Jurkat, Clone E6-1 (cell line): ENCODE measurements at places on chromosomes 11 and 22.

GRCh38 chr22:36017651-36018091 is 11.0 kb downstream of the RBFOX2 start:
- peak; percentile 51 for DNase-seq

- DNase-seq, result no peak
Observed at GRCh38 chr22:46509416-46510089, 27.9 kb downstream of the CELSR1 start.

DNA sequence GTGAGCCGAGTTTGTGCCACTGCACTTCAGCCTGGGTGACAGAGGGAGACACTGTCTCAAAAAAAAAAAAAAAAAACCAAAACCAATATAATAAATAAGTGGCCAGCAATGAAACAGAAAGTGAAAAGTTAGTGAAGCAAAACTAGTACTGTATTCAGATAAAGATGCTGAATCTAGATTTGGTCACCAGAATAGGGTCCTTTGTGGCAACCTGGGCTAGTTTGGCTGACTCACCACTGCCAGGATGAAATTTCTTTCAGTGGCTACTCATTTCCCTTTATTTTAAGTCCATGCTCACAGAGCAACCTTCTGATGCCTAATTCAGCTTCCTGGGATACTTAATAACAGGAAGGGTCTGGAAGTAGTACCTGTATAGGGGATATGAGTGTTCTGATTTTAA is 26.0 kb downstream of the LIMK2 start:
- no peak for DNase-seq

DNA sequence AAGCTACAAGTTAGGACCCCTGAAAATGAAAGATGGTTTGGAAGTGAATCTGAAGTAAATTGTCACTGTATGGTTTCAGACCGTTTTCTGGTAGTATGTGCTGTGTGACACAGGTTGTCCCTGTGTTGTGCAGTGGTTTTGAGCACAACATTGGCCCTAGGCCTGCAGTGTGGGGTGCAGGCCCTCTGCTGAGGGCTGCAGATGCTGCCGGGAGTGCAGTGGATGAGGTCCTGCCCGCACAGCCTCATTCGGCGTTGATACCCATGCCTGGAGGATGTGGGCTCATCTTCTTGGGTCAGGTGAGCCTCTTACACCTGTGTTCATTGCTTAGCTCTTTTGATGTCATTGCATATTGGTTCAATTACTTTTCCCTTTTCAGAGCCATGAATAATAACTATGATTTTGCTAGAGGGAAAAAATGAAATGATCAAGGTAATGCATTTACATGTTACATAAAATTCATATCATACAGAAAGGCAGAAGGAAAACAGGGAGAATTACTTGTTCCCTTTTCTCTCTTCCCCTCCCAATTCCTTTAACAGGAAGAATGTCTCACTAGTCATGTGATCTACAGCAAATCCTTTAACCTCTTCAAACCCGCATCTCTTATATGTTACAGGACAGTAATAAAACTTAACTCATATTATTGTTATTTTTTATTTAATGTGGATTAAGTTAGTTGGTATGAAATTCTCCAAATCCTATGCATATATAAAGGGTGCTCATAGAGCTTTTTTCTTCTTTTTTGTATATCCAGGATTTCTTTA is 48.7 kb downstream of the PTPRJ start:
- DNase-seq, result no peak

DNA sequence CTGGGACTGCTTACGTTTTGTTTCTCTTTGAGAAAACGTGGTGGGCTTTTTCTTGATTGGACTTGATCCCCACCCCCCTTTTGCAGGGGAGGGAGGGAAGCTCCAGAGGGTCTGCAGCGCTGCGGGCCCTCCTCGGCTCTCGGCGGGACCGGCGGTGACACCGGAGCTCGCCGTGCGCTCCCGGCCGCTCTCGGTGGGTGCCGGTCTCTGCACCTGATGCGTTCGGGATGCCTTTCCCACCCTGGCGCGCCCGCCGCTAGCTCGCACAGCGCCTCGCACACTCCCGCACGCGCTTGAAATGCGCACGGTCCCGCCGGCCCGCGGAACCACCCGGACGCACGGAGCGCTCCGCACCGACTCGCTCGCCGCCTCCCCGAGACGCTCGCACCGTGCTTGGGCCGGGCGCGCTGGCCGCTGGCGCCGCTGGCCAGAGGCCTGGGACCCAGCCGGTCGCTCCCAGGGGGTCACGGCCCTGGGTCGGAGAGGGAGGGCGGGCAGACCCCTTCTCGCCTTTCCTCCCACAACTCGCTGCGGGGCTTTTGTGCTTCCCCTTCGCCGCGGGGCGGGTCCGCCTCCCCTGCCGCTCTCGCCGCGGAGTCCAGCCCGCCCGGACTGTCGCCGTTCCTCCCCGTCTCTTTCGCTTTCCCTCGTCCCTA is 1.0 kb downstream of the ZBTB16 start:
- no peak for DNase-seq

DNA sequence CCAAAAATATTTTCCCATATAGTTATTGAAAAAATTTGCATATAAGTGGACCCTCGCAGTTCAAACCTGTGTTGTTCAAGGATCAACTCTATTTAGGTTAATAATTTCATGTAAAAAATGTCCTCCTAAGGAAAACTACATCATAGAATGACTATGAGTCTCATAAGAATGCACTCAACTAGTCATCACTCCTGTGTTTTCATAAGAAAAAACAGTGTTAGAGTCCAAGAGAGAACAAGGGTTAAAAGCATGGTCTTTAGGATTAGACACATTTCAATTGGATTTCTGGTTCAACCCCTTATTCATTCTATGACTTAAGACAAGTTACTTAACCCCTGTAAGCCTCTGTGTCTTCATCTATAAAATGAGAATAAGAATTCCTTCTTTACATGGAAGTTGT is 5.1 kb downstream of the PARVA start:
- no peak for DNase-seq

DNA sequence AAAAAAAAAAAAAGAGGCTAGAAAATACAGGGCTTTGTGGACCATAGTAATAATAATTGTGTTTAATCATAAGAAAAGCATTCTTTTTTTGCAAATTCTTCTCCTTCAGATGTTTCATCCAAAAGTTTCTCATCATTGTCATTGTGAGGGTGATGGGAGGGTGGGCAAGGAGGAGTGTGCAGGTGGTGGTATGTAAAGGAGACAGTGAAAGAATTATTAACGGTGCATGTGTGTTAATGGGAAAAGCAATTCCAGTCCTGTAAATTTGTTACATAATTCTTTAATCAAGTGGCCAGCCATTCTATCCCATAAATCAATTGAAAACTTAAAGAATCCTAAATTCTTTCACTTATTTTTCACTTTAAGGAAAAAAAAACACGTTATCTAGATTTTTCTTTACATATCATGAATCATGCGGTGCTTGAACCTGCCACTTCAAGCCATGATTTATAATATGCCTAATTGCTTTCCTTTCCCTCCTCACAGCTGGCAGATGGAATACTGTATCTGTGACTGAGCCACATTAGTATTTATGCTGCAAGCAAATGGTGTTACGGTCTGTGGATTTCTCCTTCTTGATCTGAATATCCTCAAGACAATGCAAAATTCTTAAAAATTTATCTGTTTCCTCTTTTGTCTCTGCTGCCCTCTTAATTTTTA is 318.5 kb downstream of the JRKL start:
- DNase-seq, result no peak

DNA sequence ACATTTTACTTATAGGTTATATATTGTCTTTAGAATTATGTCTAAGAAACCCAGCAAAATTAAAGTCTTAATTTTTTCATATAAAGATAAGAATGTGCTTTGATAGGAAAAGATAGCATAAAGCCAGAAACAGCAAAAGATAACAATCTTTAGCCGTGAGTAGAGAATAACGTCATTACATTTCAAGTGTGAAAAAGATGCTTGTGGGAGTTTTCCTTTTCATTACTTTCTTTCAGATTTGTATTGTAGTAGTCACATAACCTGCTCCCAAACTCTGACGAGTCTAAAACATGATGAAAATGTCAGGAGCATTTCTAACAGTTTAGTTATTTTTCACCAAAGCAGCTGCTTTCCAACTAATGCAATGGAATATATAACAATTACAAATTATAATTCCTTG is 31.3 kb downstream of the ARFGAP3 start:
- DNase-seq, result no peak

DNA sequence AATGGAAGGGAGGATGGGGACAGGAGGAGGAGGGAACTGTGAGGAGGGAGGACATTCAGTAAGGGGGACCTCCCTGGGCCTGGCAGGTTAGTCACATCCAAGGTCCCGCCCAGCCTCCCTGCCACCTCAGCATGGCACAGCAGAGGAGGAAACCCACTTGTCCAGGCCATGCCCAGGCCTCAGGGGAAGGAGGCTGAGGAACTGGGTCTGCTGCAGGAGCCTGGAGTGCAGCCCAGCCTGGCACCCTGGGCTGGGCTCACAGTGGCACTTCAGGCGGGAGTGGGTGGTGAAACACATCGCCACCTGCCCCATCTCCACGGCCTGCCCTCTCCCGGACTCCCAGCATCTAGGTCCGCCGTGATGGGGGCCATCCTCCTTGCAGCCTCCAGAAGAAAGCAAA is 17.2 kb upstream of the KLHL35 start:
- no peak for DNase-seq

DNA sequence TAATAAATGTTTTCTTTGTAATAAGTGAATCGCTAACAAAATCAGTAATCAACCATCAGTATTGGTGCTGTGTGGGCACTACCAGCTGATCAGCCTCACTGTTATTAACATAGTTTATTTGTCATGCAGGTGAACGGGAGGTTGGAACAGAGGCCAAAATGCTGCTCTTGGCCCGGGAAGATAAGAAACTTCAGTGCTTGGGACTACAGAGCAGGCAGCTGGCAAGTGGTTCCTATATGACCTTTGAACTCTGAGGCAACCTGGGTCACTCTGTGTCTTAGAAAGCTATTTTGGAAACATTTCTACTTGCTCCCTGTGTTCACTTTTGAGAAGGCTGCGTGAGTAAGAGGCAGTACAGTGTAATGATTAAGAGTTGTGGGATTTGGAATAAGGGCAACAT is 36.5 kb upstream of the DNAJB13 start:
- DNase-seq, result no peak

GRCh38 chr11:131678658-131679340 is 308.4 kb downstream of the NTM start:
- no peak for DNase-seq

- no peak for DNase-seq
Observed at GRCh38 chr11:6319704-6320410, 444 bp downstream of the CAVIN3 start.

GRCh38 chr11:69339041-69339733 is 45.2 kb downstream of the MYEOV start:
- DNase-seq, result no peak

DNA sequence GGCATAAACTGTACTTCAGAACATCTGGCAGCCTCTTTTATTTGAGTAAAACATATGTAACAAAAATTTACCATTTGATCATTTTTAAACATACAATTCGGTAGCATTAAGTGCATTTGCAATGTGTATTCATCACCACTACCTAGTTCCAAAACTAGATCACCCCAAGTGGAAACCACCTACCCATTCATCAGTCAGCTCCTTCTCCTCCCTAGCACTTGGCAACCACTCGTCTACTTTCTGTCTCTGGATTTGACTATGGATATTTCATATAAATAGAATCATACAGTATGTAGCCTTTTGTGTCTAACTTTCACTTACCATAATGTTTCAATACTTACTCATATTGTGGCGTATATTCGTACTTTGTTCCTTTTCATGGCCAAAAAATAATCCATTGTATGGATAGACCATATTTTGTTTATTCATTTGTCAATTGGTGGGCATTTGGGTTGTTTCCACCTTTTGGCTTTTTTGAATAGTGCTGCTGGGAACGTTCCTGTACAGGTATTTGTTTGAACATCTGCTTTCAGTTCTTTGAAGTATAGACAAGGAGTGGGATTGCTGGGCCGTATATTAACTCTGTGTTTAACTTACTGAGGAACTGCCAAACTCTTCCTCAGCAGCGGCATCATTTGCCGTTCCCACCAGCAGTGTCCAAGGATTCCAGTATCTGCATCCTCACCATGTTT is 27.2 kb upstream of the ADORA2A start:
- no peak for DNase-seq

GRCh38 chr11:10322830-10323792 is 18.2 kb downstream of the ADM start:
- peak; percentile 76 for DNase-seq

DNA sequence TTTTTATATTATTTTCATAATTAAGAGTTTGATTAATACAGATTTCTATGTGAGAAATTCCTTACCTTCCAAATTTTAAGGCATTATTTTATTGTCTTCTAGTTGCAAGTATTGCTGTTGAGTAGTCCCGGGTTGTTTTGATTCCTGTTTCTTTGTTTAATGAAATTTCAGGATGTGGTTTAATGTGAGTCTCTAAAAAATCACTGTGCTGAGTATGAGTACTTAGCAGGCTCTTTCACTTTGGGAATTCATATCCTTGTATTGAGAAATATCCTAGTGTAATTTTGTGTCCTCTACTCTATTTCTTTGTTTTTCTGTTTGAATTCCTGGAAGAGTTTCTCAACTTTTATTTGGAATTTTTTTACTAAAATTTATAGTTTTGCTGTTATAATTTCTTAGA is 113.2 kb downstream of the TMEM135 start:
- no peak for DNase-seq

- DNase-seq, result no peak
Observed at GRCh38 chr22:48891688-48892577, 935.7 kb downstream of the BRD1 start.

DNA sequence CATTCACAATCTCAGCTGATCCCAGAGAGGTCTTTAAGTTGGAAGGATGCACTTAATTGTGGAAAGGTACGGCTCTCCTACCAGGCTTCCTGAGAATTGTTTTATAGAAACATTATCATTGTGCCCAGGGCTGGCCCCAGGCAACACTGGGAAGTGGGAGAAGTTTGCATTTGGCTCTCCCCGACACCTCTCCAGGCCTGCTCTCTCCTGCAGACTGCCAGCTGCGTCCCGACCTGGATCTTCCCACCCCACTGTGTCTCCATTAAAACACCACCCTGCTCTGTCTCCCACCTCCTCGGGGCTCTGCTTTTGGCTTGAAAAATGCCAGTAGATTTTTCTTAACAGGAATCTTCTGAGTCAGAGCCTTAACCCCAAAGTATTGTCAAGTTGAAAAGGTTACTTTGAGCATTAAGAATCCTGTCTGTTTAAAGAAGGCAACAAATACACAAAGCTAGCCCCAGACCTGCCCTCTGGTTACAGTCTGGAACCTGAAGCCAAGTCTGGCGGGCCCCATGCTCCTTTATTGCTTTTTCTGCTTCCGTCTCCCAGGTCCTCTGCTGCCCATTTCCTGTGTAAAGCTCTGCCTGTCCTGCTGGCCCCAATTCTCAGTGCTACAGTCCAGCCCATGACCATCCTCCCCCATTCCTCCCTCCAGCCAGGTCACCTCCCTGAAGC is 530.2 kb downstream of the SOX6 start:
- DNase-seq, result no peak

- DNase-seq, result no peak
Observed at GRCh38 chr11:77252555-77253270, 48.8 kb downstream of the GDPD4 start.

DNA sequence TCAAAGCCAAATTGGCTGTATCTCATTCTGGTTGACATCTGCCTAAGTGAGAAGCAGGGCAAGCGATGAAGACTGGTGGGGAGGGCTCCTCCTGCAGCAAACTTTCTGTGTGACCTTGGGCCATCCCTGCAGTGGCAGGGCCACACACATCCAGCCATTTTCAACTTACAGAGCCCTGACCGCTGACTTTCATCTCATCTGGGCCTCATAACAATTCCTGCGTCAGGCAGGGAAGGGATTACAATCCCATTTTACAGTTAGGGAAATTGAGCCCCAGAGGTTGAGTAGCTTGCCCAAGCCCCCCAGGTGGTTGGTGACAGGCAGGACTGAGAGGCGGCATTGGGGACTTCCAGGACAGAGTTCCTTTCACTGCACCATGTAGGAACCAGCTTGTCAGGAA is 21.9 kb downstream of the TPBGL start:
- DNase-seq, result no peak
